ENCODE measurements at places on chromosomes 12 and 14.

- DNase-seq: no peak
Observed at GRCh38 chr12:115004470-115005146, 320.6 kb upstream of the TBX3 start.

DNA sequence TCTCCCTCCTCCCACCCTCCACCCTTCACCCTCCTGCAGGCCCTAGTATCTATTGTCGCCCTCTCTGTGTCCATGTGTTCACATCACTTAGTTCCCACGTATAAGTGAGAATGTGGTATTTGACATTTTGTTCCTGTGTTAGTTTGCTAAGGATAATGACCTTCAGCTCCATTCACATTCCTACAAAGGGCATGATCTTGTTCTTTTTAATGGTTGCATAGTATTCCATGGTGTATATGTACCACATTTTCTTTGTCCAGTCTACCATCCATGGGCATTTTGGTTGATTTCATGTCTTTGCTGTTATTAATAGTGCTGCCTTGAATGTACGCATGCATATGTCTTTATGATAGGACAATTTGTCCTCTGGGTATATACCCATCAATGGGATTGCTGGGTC is 29.6 kb downstream of the C12orf71 start:
- DNase-seq: no peak

DNA sequence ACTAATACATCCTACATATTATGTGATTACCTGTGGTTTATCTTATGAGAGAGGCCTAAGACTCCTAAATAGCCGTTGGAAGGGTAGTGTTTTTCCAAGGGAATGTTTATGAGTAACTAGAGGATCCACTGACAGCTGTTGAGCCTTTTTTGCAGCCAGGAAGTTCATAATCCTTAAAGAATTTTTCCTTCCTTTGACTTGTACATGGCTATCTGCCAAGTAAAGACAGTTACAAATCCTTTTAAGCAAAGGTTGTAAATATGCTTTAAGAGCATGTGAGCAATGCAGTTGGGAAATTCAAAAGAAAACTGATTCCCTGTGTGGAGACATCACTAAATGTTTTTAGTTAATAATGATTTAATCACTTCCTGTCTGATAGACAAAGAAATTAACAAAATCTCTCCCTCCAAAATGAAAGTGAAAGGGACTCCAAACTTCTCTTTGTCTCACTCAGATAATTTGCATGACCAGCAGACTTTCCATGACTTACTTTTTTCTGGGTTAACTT is 333.8 kb downstream of the PDZRN4 start:
- DNase-seq: no peak

- no peak for DNase-seq
Observed at GRCh38 chr12:27936196-27936595, 36.3 kb downstream of the PTHLH start.

DNA sequence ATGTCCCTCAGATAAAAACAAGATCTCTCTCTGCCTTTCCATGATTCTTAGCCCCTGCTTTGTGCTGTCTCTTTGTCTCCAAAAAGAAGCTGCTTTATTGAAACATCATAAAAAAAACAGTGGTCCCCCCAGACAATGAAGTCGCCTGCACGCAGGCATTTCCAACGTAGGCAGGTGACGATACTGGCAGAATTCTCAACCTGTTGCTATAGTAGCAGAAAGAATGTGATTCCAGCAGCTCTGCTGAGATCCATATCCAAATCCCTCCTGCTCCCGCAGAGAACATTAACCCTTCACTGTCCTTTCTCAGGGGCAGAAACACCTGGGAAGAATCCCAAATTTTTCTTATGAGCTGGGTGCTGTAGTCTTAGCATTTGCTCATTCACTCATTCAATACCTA is 84.8 kb downstream of the STON2 start:
- DNase-seq: no peak

DNA sequence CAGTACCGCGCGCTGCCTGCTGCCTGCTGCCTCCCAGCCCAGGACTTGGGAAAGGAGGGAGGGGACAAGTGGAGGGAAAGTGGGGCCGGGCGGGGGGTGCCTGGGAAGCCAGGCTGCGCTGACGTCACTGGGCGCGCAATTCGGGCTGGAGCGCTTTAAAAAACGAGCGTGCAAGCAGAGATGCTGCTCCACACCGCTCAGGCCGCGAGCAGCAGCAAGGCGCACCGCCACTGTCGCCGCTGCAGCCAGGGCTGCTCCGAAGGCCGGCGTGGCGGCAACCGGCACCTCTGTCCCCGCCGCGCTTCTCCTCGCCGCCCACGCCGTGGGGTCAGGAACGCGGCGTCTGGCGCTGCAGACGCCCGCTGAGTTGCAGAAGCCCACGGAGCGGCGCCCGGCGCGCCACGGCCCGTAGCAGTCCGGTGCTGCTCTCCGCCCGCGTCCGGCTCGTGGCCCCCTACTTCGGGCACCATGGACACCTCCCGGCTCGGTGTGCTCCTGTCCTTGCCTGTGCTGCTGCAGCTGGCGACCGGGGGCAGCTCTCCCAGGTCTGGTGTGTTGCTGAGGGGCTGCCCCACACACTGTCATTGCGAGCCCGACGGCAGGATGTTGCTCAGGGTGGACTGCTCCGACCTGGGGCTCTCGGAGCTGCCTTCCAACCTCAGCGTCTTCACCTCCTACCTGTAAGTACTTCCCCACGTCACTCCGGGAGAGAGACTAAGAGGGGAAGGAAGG is at the start of gene LGR5:
LGR5 (plus strand) TSS at position 186 of the 732 bp plus-strand sequence; CDS start at position 469, 283 bp downstream.
- DNase-seq: peak; percentile 86

- no peak for DNase-seq
Observed at GRCh38 chr12:94706250-94706661, 55.9 kb upstream of the TMCC3 start.

DNA sequence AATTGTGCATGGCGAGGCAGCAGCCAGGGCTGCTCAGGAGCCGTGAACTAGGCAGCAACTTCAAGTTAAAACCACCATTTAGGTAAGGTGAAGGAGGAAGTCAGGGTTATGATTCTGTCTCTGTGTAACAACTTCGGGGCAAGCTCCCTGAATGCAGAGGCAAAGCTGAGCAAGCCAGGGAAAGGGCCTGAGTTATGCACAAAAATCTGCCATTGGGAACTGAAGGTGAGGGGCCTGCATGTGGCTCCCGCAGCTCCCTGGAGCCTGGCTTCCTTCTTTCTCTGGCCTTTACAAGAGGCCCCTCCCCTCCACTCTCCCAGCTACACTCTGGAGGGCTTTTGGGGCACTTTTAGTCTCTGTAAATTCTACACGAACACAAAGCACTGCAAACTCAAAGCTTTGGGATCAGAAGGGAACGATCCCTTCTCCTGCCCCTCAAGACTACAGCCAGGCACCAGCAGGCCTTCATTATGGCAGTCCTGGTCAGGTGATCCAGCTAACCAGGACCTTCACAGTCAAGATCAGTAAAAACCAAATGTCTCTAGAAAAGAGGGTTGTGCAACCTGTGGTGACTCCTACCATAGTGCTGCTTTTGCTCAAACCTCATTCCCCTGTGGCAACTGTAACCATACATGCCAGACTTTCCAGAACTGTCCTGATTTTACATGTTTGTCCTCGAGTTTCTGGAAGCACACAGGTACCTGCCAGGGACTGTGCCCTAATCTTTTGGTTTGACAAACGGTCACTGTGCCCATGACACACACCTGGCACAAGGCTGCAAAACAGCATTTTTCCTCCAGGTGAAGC is 67.2 kb upstream of the PTGR2 start:
- no peak for DNase-seq

DNA sequence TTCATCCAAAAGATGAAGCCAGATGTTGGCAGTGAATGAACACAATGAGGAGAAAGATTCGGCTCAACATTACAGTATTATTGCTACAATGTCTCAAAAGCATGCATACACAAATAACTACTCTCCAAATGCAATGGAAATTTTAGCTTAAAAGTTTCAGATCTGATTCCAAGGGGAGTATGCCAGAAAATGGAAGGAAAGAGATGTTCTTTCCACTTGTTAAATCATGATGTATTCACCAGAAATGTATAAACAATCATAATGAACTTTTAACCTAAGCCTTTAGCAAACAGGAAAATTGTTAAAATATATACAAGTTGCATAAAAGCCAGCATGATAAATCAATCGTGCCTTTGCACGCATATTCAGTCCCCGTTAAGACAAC is 62.1 kb downstream of the SH2B3 start:
- DNase-seq: no peak

GRCh38 chr12:28872654-28873268 is 276.3 kb upstream of the FAR2 start:
- DNase-seq: no peak

DNA sequence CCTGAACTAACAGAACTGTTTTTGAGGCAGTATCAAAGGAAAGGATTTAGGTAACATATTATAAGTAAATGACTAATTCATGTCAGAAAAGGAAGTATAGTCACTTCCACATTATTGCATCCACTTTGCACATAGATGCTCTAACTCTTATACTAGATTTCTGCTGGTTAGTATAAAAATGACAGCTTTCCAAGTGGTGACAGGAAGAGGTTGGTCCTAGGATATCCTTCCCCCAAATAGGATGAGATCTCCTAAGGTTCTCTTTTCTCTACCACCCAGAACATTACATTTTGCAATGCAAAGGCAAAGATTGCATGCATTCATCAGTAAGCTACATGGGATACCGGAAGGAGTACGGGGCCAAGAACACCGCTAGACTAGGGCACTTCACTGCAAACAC is 15.2 kb downstream of the DAD1 start:
- DNase-seq: no peak

DNA sequence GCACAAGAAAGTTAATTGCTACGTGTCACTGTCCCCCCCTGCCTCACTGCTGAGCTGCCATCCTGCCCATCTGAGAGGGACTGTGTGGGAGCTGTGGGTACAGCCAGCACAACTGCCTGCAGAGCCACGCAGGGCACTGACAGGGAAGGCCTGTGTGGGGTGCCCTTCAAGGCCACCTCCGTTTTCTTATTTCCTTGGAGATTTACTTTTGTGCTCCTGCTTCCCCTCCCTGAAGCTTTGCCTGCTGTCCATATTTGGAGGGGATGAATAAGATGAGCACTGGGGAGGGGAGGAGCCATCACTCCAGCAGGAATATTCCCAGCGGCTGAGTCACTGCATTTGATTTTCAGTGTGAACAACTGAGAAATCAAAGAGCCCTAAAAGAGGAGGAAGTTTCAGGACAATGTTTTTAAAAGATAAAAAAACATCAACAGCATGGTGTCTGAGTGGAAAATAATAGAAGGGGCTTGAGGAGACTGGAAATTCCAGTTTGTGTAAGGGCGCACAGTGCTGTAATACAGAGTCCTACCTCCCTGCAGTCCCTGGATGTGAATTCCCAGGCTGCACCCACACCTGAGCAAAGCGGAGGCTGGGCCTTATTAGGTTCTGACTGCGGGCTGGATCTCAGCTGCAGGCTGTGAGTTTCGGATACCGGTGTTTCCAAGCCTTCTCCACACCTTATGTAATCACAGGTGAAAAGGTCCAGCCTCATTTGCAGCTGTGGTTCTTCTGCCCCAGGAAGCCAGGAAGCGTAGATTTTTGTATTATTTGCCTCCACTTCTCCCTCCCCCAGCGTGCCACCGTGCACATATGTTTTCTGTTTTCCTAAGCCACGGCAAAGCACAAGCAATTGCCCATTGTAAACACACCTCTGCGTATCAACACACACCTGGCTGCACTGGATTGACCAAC is 192.6 kb upstream of the BCL2L14 start:
- DNase-seq: no peak

GRCh38 chr12:22792138-22792537 is 167.2 kb downstream of the ETNK1 start:
- no peak for DNase-seq

DNA sequence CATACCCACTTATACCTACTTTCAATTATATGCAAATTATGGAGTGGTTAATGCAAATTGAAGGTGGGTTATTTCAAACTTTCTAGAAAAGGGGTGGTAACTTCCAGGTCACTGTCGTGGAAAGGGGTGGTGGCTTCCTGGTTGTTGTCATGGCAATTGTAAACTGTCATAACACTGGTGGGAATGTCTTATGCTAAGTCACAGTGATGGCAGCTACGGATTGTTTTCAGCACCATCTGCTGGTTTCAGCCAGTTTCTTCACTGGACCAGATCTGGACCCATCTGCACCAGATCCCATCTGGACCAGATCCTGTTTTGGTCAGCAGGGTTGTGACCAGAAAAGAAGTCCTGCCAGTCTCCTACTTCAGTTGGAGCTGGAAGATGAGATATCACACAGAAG is 1469.3 kb downstream of the AACS start:
- DNase-seq: no peak

All from left hindlimb (tissue), 1 donor.